ENCODE measurements at places on chromosomes 1 and 21.

- DNase-seq: no peak
Measured at GRCh38 chr1:181259026-181259745, 170.7 kb downstream of the IER5 start.

GRCh38 chr1:3114846-3115245 lies 45.8 kb downstream of the PRDM16 start:
- DNase-seq: no peak

- peak; percentile 49 for DNase-seq
Measured at GRCh38 chr1:147504801-147505311, 36.4 kb upstream of the BCL9 start.

DNA sequence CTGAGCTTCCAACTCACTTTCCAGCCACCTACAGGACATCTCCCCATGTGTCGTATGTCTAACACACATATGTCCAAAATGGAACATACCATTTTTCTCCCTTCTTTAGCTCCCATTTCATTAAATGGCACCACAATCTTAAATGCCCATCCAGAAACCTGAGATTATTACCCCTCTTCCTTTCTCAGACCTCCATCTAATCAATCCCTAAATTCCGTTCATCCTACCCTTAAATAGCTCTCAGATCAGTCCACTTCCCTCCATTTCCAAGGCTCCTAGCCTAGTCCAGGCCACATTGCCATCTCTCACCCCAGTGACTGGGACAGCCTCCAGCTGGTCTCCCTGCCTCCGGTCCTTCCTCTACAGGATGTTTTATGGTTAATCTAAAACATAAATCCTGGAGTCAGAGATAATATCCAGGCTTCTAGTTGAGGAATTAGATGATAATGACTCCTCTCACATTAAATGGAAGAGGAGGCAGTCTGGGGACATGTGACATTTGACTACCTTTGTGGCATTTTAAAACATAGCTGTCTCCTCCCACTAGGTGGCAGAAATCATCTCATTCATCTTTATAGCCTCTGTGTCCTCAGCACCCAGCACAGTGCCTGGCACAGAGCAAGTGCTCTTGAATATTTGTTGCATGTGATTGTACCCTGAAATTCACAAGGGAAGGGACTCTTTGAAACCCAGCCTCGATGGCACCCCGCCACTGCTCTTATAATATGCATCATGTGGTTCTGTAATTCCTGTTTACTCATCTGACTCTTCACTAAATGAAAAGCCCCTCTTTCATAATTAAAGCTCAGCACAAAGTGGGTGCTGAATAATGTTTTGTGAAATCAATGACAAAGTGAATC lies 102.3 kb downstream of the TMEM53 start:
- DNase-seq: peak; percentile 53

- peak; percentile 33 for DNase-seq
Measured at GRCh38 chr1:210377731-210378333, 49.1 kb downstream of the HHAT start.

DNA sequence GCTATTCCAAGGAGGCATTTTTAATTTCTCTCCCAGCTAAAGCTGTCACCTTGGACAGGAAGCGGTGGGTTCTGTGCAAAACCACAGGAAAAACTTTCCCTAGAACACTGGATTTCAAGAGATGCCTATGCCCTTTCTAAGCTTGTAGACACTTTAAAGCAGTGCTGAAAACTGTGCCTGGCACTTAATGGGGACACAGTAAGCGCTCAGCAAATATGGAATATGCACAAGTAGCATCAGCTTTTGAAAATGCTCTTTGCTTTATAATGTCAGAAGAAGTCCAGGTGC lies 50.9 kb upstream of the TARBP1 start:
- DNase-seq: no peak

GRCh38 chr1:169696273-169697100 lies 14.9 kb downstream of the SELL start:
- DNase-seq: peak; percentile 43

DNA sequence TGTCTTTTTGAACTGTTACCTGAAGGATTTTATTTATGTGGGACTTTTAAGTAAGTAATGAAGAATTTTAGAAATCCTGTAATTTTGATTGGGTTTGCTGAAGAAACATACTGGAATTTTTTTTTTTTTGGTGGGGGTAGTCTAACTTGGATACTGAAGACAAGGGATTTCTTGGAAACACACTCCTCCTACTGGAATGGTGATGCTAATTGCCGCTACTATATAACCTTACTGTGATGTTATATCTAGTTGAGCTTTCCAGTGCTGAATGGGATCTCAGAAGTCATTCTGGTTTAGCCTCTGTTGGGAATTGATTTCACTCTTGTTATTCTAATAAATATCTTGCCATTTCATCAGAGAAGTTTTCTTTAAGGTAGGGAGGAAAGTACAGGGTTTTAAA lies 8.4 kb downstream of the PPP2R5A start:
- no peak for DNase-seq

DNA sequence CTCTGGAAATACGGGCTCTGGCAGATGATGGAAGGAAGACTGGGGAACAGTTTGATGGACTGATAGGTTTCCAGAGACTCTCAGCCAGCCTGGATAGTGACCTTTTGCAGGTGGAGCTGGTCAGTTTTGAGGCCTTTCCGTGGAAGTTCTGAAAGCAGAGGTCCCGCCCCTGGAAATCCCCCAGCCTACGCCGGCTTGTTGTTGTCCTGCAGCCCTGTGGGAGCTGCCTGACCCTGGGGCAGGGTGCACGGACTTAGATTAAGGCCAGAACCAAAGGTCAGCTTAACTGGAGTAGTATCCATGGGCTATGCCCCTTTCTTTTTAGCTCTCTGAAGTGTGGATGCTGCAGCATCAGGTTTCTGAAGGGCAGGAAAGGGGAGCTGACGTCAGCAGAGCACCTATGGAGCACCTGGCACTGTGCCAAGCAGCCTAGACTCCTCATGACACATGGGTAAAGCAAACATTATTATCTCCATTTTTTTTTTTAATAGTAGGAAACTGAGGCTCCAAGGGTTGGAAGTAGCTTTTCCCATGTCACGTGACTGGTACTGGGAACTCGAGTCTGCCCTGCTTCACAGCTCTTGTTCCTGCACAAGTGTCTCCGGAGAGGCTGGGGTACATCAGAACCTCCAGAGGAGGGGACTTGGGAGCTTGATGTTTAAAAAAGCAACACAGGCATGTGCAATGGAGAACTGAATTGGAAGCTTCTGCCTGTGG lies 38.5 kb downstream of the IER5 start:
- DNase-seq: peak; percentile 88

DNA sequence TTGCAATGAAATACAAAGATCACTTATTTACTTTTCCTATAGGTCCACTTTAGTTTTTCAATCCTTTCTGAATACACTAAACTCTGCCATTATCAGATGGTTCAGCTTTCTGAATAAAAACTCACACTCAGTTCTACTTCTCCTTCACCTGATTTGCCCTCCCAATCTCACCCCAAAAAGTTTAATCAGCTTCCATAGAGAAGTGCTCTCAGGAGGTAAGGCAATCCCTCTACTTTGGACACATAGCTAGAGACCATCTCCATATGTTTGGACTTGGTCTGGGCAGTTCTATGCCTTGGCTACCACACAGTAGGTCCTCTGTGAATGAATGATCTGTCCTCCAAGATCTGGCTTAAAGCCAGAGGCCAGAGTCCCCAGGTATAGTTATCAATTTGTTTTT lies 40.9 kb downstream of the PTPN14 start:
- no peak for DNase-seq

DNA sequence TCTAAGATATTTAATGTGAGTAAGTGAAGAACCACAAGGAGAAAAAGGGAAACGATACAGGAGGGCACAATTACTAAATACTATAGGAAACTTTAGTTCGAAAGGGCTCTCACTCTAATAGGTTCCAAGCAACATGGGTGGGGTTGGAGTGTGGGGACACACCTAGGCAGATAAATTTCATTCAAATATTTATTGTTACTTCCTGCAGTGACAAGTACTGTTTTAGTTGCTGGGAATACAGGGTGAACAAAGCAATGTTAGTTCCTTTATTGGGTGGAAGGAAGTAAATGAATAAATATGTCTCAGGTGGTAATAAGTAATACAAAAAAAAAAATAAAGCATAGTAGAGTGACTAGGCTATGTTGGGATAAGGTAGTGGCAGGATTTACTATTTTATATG lies 73.2 kb upstream of the B3GALT2 start:
- no peak for DNase-seq

GRCh38 chr1:106925750-106926149 lies 130.7 kb upstream of the PRMT6 start:
- DNase-seq: no peak

DNA sequence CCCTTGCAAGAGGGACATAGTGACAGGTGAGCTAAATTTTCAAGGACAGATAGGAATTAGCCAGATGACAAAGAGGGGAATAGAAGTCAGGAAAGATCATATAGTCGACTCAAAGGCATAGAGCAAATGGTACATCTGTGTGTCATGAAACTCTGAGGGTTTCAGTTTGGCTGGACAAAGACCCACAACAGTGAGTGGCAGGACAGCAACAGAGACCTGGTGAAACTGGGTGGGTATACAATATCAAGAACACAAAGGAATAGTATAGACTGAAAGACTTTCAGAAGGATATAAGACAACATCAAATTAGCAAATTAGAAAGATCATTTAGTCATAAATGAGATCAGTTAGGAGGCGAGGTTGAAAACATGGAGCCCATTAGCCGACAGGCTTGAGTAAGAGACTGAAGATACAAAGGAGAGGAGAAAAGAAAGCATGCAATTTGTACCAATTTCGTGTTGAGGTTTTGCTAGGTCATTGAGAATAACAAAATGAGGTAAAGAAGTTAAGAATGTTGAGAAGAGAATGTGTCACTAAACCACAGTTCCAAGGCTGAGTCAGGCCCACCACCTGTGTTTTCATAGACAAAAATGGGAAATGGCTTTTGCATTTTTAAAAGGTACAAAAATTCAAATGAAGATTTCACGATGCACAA lies 213.8 kb downstream of the HHIPL2 start:
- peak; percentile 44 for DNase-seq

GRCh38 chr1:1080122-1080757 lies 6.1 kb upstream of the RNF223 start:
- DNase-seq: peak; percentile 78

DNA sequence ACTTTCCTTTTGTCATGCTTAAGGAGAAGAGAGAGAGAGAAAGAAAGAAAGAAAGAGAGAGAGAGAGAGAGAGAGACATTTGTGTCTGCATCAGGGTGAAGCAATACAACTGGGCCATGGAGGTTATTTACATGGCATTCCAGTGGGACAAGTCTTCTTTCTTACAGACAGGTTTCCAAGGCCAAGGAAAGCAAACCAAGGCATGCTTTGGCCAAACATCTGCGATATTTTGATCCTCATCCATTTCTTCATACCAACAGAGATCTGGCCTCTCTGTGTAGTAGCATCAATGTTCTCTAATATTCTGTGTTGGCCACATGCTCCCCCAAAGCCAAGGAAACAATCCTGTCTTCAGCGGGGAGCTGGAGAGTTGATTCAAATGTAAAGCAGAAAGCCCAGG lies 292.1 kb downstream of the SETD4 start:
- DNase-seq: no peak

DNA sequence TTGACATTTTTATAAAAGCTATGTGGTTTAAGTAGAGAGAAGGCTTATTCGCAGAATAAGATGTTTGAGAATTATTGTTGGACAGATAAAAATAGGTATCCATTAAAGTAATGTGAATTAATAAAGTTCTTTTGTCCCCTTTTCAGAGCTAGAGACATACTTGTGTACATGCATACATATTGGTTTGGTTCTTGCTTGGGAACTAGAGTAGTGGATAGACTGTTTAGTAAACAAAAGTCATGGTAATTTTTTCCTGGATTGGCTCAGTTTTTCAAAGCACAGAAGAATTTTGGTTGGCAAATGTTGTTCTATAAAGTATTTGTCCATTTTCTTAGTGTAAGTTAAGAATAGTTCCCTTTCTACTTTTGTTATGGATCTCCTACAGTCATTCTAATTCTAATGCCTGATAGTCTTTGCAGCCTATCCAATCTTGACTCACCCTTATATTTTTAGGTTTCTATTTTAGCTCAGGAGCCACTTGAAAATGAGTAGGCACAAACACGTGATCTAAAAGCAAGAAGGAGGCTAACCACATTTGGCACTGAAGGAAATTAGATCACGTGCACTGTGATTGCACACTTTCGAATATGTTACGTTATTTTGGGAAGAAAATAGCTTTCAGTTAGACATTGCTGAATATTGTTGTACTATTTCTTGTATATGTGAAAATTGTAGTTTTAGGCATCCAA lies 47.0 kb downstream of the RABGAP1L start:
- no peak for DNase-seq

DNA sequence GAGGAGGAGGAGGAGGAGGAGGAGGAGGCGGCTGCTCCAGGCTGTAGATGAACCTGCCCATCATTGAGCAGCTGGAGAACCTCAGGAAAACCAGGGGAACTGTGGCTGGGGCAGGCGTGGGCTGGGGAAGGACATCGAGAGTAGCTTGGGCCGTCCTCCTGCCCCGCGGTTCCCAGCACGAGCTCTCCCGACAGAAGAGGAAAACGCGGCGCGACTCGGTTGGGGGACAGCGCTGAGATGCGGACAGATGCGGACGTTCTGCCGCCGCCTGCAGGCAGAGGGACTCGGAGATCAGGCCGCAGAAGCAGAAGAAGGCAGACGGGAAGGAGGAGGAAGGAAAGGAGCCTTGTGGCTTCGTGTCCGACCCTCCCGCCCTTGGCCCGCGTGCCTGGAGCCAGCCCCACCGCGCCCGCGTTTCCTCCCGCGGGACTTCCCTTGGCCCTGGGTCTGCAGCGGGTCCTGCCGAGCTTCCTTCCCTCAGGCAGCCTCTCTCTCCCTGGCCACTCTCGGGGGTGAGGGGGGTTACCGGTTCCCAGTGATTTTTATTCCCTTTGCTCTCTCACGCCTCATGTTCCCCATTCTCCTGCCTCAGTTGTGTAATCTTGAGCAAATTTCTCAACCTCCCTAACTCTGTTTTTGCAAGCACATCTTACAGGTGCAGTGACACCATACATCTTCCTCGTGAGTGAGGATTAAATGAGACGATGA lies 1.7 kb upstream of the TNFRSF9 start:
- peak; percentile 45 for DNase-seq

- no peak for DNase-seq
Measured at GRCh38 chr1:80807981-80808380, 992.8 kb upstream of the ADGRL2 start.

Data from PC-3 (cell line).